ENCODE measurements at places on chromosomes 6 and 20.

GRCh38 chr6:42877695-42878094 lies 1.7 kb upstream of the RPL7L1 start:
- DNase-seq = no peak

DNA sequence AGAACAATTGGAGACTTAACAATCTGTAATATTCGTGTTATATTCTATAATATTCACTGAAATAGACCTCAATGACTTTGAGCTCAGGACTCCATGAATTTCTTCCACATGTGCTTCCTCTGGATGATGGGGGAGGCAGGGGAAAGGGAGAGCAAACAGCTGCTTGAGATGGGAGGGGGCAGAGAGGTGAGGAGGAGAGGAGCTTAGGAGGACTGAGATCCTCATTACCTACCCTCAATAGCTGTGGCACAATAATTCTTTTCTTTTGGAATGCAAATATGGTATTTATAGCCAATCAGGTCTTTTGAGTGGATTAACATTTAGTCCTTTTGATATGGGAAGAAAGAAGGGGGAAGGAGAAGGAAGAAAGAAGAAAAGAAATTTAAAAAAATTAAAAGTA lies 64.1 kb upstream of the ZNF217 start:
- no peak for DNase-seq

GRCh38 chr6:19690325-19691075 lies 146.7 kb upstream of the ID4 start:
- no peak for DNase-seq

DNA sequence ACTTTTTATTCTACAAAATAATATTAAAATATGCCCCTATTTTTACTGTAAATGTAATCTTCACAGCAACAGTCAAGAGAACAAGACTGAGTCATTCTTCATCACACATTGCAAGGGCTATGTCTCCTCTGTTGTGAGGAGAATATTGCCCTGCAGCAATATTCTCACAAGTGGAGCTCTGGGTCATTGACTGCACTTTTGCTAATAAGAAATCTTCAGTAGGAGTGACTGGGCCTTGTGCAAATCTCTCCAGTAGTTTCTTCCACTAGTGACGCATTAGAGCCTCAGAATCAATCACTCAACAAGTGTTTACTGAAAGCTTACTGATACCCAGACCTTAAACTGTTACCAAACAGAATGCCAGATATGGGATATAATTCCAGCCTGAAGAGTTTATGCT lies 49.1 kb downstream of the LAMA2 start:
- DNase-seq = no peak

DNA sequence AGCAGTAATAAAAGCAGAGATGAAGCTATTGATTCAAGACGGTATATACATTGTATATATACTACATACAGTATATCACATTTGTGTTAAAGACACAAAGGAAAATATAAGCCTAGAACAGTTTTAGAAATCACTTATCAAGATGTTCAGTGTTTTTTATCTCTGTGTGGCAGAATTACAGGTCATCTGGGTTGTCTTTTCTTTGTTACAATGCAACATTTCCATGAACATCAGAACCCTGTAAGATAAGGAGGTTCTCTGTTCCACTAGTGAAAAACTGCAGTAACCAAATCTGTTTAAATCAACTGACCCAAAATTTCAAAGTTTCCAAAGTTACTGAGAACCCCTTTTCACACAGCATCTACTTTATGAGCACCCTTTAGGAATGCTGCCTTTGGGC lies 42.2 kb downstream of the B4GALT5 start:
- DNase-seq = no peak

- DNase-seq = no peak
These were observed 75.4 kb downstream of the RPP40 start for GRCh38 chr6:4928426-4928825.

DNA sequence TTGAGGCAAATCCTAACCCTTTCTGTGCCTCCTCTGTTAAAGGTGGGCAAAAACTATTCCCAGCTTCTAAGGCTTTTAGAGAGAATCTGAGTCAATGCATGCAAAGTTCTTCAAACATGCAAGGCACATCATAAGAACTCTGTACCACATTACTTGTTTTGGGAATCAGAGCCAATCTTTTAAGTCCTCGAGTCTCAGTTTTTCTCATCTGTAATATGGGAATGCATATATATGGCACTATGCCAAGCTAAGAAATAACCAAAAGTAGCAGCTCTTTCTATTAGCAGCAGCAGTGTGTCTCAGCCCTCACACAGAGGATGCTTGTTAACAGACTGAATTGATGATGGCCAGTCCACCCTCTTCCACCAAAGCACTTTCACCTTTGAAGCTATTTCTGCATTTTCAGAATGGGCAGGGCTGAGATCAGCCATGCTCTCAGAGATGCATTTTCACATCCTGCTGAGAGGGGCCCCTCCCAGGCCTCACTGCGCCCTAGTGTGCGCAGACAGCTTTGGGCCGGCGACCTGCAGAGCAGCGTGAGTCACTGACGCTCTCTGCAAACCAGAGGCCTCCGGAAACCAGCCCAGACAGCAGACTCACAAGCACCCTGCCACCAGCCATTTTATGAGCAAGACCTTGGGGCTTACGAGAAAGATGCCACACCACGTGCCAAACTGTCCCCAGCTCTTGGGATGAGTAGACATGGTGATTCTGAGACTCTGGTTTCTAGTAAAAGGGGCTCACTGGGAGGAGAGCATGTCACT lies 138.0 kb downstream of the NFATC2 start:
- no peak for DNase-seq

DNA sequence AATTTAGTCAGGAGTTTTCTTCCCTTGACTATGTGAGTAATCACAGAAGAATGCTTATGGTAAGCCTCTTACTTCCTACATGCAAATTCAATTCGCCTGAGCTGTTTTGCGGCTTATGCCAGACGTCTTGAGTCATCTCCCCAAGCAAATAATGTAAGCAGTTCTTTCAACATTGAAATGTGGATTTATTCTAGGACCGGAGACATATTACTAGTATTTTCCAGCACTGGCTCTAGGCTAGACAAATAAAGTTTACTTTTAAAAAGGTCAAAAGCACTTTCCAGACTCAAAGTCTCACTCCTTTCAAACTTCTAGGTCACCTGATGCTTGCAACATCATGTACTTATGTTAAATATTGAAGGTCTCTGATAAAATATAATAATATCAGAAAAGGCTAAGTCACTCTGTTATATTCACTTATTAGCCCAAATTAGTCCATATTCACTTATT lies 38.1 kb upstream of the NOX3 start:
- DNase-seq = no peak

- no peak for DNase-seq
These were observed 45.9 kb upstream of the SCGN start for GRCh38 chr6:25606151-25606550.

- no peak for DNase-seq
These were observed 168.6 kb downstream of the NFATC2 start for GRCh38 chr20:51373713-51374455.

DNA sequence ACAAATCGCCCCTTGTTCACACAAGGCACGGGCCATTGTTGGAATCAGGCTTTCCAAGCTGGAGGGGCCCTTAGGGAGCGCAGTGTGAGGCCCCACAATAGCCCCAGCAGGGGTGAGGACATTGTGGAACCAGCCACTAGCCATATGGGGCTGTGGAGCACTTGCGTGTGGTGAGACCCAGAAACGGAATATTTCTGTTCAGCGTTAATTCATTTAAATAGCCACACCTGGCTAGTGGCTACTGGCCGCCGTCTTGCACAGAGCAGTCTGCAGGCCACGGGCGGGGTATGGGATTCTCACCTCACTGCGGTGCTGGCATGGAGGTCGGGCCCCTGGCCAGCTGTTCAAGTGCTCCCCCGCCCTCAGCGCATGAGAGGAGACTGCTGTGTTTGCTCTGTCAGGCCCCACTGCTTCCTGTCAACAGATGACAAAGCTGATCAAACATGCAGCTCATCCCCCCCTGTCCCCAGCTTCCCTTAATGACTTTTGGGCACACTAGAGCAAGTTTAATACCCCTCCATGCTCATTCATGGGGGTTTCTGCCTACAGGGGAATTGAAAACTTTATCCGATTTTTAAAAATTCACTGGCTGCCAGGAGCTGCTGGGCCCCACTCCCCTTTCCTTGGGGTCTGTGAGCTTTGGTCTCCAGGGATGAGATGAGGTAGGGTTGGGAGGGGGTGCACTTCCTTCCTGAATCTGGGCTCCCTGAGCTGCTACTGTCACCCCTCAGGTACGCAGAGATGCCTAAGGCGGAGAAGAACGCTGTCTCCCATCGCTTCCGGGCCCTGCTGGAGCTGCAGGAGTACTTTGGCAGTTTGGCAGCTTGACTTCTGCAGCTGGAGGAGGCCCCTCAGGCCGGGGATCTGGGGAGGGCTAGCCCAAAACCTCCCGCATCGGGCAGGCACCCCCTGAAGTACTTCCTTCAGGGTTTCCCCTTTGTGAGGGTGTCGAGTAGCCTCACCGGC lies 13.6 kb downstream of the ITPA start:
- DNase-seq = no peak

GRCh38 chr20:3993109-3993508 lies 22.2 kb downstream of the RNF24 start:
- no peak for DNase-seq

DNA sequence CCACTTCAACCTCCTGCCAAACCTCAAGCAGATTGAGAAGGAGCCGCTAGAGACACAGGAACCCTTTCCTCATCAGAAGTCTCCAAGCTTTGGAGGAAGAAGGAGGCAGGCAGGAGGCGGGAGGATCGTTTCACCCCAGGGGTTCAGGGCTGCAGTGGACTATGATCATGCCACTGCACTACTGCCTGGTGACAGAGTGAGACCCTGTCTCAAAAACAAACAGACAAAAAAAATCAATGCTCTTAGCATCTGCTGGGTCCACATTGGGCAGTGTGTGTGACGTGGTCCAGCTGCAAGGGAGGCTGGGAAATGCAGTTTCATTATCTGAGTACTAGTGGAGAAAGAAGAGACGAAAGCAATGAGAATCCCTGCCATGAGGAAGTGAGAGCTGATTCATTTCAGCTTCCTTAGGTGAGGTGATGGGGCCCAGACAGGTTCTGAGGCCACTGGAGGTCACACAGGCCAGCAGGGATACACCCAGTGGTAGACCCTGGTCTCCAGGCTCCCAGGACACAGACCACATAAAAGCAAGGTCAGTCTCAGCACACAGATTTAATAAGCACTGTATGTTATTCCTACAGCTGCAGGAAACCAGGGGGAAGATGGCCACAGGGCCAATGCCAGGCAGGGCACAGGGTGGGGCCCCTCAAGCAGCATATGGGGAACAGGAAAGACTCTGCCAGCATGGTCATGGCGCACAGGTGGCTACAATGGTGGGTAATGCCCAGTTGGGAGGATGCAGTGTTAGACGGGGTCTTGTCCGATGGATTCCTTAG lies 4.3 kb downstream of the GFRA4 start:
- DNase-seq = no peak

DNA sequence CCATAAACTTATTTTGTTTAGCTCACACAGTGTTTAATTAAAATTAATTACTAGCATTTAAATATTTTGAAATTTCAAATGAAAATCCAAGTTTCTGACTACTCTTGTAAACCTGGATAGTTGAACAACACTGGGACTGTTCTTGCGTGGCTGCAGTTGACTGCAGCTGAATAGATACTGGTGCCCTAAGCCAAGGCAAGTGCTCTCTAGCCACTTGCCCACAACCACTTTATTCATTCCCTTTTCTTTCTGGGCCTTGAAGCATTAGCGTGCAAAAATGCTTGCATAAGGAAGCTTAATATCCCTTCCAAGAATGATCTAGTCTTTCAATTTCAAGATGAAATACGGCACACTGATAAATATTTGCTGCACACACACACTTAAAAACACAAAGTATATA lies 676.0 kb upstream of the MARCKS start:
- DNase-seq = no peak

DNA sequence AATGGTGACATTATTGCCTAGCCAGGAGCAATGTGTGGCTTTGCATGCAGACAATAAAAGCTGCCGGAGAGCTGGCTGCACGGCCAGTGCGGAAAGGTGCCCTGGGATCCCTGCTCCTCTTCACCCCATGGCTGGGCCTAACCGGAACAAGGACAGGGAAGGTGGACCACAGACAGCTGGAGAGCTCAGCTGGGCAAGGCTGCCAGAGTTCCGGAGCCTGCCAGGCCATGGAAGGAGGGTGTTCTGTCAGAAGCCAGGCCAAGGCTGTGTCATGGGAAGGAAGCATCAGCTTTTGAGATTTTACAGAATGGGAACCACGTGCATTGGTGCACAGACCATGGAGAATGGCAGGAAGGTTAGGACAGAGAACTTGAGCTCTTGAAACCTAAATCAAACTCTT lies 25.0 kb downstream of the MAP1LC3A start:
- no peak for DNase-seq

DNA sequence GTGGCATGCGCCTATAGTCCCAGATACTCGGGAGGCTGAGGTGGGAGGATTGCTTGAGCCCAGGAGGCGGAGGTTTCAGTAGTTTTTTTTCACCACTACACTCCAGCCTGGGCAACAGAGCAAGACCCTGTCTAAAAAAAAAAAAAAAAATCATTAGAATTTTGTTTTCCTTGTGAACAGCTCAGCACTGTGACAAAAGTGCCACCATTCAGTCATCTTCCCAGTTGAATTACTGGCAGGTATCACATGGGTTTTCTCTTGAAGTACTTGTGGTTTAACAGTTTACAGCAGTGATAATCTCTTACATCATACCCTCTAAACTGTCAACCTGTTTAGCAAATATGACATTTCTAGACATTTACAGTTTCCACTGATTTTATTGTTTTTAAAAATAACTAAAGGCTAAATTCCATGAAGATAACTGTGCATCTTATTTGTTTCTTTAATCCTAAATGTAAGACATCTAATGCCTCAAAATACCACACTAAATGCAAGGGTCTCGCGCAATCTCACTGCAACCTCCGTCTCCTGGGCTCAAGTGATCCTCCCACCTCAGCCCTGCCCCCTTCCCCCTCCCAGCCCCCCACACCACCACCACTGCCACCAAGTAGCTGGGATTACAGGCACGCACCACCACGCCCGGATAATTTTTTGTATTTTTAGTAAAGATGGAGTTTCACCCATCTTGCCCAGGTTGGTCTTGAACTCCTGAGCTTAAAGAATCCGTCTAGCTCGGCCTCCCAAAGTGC lies 7.0 kb downstream of the TRPC4AP start:
- no peak for DNase-seq

GRCh38 chr20:23034721-23035671 lies at the start of gene SSTR4:
Gene SSTR4 (plus strand): TSS chr20:23035312. CDS start chr20:23035484, 172 bp downstream.
- no peak for DNase-seq

- DNase-seq = no peak
These were observed 57.8 kb downstream of the AGPAT4 start for GRCh38 chr6:161215876-161216615.

DNA sequence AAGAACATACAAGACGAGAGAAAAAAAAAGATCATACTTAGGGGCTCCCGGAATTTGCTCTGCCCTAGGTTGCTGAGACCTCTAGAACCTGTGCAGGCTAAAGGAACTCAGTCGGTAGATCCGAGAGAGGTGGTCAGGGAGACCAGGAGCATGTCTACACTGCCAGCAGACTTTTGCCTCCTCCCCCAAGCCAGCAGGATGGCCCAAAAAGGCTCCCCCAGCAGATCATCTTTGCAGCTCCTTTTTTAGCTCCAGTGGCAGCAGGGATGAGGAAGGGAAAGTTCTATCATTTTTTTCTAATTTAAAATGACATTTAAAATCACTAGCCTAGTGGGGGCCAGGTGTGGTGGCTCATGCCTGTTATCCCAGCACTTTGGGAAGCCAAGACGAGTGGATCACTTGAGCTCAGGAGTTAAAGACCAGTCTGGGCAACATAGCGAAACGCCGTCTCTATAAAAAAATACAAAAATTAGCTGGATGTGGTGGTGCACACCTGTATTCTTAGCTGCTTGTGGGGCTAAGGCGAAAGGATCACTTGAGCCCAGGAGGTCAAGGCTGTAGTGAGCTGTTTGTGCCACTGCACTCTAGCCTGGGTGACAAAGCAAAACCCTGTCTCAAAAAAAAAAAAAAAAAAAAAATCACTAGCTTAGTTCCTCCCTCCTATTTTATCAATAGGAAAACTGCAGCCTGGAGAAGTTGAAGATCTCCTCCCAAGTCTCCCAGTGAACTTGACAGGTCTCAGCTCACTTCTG lies 69.3 kb upstream of the MYL9 start:
- no peak for DNase-seq

Data from anterior cingulate cortex (tissue), 58 donors.